Muscle of arm (tissue), 14 donors: ENCODE measurements at places on chromosomes 6 and 20.
A peak's percentile ranks its signal among the peaks of the same experiment; 100 is the strongest.

DNA sequence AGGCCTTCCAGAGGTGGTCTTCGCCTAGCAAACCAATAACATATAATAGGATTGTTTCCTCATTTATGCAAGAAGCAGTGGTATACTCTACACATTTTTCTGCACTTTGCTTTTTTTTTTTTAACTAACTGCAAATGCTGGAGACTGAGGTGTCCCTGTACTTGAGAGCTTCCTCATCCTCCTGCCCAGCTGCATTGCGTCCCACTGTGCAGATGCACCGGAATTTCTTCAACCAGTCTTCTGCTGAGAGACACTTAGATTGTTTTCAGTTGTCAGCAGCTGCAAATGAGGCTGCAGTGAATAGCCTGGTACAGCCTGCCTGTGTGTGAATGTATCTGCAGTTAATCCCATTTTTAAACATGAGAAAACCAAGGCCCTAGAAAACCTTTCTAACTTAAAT lies 11.5 kb downstream of the FGD2 start:
- DNase-seq: no peak

- DNase-seq: no peak
Observed at GRCh38 chr6:39313526-39314272, 520 bp downstream of the KCNK17 start.

GRCh38 chr20:63508072-63508768 lies 9.3 kb upstream of the EEF1A2 start:
- DNase-seq: no peak

GRCh38 chr20:8228315-8228714 lies 96.2 kb downstream of the PLCB1 start:
- no peak for DNase-seq

DNA sequence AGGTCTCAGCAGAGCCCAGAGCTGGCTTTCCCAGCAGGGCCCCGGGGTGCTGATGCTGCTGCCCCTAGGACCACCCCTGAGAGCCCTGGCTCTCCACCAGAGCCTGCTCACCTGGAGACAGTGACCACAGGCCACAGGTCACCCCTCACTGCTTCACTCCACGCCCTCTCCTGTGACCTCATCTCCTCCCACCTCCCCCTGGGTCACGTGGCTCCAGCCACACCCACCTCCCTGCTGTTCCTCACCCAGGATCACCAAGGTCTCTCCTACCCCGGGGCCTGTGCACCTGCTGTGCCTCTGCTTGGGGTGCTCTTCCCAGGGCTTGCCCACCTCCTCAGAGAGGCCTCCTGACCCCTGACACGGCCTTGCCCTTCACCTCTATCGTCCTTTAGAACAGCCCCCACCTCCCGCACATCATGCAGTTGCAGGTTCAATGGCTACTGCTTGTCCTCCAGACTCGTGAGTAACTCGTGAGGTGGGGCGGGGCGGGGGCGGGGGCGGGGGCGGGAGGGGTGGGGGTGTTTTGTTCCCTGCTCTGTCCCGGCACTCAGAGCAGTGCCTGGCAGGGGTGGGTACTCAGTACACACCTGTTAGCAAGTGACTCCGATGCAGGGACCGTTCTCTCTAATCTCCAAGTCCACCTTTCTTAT lies 468.0 kb downstream of the PREX1 start:
- DNase-seq: no peak

- DNase-seq: peak; percentile 16
Observed at GRCh38 chr20:5080384-5080877, 39.3 kb downstream of the PCNA start.

DNA sequence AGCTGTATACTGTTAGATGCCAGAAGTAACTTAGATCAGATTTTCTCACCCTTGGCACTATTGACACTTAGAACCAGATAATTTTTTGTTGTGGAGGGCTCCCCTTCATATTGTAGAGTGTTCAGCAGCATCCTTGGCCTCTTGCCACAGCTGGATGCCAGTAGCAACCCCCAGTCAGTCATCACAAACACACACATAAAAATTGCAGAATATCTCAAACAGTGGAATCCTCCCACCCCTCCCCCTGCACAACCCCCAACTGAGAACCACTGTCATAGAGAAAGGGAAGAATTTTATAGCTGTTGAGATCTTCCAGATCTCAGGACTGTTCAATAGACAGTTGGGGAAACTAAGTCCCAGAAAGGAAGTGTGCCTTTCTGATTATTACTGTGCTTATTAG lies 81.2 kb upstream of the VSTM2L start:
- no peak for DNase-seq

DNA sequence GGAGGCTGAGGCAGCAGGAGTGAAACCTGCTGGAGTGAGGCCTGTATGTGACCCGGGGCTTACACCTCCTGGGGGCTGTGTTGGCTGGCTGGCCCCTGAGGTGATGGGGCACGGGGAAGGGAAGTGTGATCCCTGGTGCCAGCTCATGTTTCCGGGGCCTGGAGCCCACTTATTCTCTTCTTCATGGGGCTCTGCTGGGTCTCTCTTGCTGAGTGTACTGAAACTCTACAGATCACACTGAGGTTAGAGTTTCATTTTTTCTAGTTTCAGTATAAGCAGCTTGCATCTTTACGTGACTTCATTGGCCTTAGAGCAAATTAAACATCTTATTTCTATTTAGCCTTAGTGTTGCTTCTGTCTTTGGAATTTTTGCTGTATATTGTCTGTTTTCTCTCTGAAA lies 96.2 kb downstream of the ANKS1A start:
- no peak for DNase-seq

DNA sequence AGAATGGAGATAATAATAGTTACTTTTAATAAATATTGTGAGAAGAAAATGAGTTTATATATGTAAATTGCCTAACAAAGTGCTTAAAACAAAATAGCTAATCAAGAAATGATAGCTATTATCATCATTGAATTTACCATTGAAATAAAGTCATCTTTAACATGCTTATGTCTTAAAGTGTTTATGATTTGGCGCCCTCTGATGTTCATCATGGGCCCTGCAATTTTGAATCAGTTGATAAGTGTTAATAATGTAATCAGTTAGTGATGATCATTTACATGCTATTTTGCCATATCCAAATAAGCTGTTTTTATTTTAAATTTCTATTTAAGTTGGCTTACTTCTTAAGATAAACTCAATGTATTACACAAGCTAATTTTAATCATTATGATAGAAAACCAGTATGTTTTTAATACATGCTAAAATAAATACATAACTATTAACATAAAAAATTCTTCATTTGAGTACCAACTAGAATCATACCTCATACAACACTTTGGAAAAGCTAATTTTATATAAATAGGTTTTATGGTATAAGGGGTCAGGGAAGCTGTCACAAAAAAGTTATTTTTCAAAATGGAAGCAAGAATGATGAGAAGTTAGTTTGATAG lies 39.2 kb upstream of the TPD52L1 start:
- DNase-seq: peak; percentile 46

DNA sequence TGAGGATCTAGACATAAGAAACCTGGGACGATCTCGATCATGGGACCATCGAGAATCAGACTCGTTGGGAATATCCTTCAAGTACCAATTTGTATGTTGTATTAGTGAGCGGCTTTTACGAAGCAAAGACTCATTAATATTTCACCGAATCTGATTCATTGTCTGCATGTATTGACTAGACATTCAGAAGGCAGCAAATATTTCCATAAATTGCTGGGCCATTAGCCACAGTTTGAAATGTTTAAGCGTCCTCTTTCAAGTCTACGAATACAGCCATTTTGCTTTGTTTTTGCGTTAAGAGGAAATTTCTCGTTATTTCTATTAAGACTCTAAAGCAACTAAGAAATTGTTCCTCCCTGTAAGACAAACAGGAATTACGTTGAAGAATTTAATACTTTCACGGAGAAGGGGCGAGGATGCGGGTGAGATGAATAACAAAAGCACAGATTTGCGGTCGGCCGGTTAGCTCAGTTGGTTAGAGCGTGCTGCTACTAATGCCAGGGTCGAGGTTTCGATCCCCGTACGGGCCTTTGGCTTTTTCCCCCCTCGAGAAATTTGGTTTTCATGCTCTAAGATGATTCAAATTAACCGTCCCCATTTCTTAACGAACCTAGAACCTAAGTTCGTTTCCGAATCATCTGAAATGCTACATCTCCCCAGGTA lies 18.5 kb downstream of the POM121L2 start:
- DNase-seq: no peak

GRCh38 chr20:3932681-3933080 lies 43.5 kb downstream of the PANK2 start:
- no peak for DNase-seq

GRCh38 chr6:158607411-158608170 lies 37.0 kb downstream of the DYNLT1 start:
- no peak for DNase-seq

- no peak for DNase-seq
Observed at GRCh38 chr6:25004357-25004756, 68.6 kb upstream of the RIPOR2 start.

DNA sequence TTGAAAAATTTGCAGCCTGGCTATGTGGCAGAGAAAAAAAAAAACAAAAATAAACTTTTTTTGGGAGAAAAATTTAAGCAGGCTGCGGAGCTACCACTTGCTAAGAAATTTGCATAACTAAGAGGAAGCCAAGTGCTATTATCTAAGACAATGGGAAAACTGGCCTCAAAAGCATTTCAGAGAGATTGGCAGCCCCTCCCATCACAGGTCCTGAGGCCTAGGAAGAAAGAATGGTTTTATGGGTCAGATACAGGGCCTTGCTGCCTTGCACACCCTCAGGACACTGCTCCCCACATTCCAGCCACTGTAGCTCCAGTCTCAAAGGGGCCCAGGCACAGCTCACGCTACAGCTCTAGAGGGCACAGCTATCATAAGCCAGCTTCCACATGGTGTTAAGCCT lies 777.9 kb downstream of the TENT5A start:
- DNase-seq: no peak

- DNase-seq: no peak
Observed at GRCh38 chr20:46826343-46826984, 68.2 kb upstream of the EYA2 start.

DNA sequence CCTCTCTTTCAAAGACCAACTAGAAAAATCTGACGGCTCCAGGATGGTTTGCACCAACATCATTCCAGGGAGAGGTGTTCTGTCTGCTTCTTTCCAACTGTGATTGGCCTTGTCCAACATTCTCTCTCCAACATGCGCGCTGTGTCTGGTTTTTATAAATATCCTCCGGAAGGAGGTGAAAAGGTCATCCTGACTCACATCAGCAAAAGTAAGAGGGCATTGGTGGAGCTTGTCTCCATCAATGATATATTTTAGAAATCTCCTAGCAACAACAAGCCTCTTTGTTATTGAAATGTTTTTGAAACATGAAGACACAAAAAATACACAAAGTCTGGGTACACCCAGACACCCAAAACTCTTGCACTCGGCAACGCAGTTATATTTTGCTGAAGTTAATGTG lies 475.3 kb upstream of the JARID2 start:
- DNase-seq: no peak
